ENCODE measurements at places on chromosomes 4 and X.

- no peak for DNase-seq
Observed at GRCh38 chr4:149885896-149886295, 70.3 kb upstream of the IQCM start.

GRCh38 chrX:13898603-13899002 lies 81.7 kb upstream of the GPM6B start:
- DNase-seq = no peak

DNA sequence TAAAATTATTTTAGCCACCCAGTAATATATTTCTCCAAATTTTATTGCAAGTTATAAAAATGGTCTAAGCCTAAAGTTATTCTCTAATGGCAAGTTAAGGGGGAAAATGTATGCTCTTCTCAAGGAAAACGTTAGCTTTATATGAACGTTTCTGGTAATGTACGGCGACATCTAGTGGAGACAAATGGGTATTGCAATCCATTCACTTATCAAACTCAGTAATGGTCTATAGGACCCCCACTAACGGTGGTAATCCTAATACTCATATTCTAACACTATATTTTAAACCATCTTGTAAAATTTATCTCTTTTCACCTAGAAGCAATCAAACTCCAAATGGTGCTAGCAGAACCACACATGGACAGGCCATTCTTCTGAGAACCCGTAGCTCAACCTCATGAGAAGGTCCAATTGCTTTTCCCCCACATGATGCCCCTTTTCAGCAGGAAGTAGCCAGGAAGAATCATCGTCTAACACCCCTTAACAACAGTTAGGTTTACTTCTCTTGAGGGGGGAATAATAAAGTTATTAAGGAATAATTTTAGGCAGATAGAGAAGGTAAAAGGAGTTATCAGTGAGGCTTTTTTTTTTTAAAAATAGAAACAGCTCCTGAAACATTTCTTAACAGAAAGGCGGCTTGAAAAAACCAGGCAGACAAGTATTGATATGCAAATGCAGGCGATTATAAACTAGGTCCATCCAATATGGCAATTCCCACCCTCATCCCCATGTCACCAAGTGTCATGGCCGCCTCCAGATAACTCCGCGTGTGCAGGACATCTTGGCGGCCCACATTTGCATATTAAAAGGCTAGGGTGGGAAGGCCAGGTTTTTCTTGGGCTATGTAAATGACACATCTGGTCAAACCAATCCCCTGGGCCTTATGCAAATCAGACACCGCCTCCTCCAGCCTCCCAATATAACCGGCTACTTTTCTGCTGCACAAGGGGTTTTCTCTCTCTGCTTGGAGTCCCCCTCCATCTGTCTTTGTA lies 35.0 kb downstream of the NUDT11 start:
- DNase-seq = peak; percentile 13

GRCh38 chrX:45202171-45202570 lies 1.5 kb upstream of the DIPK2B start:
- DNase-seq = no peak

DNA sequence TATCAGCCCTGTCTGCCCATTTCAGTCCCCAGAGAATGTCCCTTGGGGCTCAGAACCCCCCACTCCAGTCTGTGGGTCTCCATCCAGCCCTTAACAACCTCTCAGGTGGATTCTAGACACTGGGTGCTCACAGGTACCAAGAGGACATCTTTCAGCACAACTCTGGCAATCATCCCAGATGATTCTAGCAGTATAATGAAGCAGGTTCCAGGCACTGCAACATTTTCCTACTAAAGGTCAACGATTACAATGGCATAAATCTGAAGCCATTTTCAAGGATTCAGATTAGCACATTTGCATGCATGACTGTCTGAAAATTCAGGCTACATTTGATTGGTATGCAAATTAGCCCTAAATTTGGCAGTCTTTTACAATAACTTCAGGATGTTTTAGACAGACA lies 10.0 kb downstream of the SLC2A9 start:
- no peak for DNase-seq

GRCh38 chrX:133897593-133898163 lies 87.7 kb downstream of the GPC3 start:
- no peak for DNase-seq

- DNase-seq = no peak
Observed at GRCh38 chrX:20756585-20756984, 489.9 kb upstream of the RPS6KA3 start.

DNA sequence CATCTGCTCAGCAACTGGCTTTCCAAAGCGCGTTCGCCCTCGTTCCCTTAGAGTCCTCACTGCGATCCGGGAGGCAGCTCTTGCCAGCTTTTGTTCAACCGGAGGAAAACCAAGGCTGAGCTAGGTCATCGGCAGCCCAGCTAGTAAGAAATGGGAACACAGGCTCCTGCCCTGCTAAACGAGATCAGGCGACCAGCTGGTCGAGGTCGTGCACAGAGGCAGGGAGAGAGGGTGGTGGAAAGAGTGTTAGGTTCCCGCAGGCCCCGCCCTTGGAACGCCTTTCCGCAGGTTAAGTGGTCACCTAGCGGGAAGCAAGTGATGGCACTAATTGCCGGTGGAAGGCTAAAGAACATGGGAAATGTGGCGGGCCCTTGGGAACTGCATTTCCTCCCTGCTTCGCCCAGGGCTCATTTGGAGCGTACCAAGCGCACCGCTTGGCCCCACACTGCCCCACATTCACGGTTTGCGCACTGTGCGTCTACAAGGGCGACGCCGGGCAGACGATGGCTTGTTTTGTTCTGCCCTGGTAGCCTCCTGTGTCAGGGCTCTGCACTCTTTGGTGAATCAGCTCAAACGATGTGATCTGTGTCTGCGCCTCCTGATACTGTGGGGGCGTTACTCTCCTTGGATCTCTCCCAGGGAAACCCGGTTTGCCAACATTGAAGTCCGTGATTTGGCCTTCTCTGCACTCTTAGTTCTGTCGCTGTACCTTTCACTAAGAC lies 7.2 kb upstream of the PRDM8 start:
- no peak for DNase-seq

DNA sequence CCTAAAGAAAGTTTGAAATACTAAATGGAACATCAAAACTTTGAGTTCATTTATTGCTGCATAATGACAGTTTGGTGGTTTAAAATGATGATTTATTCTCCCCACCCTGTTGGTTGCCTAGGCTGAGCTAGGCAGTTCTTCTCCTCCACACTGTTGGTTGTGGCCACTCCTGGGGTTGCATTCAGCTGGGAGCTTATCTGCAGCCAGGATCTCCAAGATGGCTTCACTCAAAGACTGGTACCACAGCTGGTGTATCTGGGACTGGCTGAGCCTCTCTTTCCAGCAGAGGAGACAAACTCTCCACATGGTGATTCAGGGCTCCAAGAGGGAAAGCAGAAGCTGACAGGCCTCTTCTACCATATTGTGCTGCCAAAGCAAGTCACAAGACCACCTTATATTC lies 33.1 kb downstream of the MSL3 start:
- DNase-seq = no peak

DNA sequence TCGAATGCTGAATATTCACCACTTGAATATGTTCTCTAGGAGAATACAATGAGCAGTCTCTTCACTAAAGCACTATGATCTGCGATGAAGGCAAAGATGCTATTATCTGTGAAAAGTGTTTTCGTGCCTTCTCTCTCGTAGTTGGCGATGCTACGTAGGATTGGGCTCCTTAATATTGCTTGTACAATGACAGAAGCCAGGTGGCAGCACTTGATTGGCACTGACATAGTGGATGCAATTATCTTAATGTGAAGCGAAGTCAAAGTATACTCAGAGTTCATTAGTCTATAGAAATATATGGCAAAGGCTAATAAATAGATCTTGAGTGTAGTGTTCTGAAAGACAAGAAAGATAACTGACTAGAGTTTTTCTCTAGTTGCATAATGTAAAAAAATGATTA lies 1135.7 kb upstream of the AGA start:
- DNase-seq = no peak
